Stimulated activated CD4-positive, alpha-beta T cell treated with anti-CD3 and anti-CD28 coated beads, TNF-alpha, amount 100 ng/mL, for 48 hours (primary cell): ENCODE measurements at places on chromosomes 1 and 21.

GRCh38 chr1:93734999-93735398, 53.4 kb upstream of the BCAR3 start:
- DNase-seq: no peak

DNA sequence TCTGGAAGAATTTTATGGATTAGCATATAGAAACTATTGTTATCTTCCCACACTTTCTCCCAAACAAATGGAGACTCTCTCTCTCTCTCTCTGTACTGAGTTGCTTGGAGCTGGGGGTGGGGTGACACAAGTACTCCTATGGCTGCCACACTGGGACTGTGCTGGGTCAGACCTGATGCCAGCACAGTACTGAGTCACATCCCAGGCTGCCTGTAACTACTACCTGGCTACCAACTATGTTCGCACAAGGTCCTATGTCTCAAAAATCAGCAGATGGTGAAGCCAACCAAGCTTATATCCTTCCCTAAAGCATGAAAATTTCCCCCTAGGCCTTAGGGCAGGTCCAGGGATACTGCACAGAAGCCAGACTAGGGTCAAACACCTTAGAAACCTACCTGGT, 66.6 kb downstream of the FAF1 start:
- DNase-seq: no peak

GRCh38 chr1:219657186-219657585, 44.3 kb upstream of the ZC3H11B start:
- DNase-seq: no peak

DNA sequence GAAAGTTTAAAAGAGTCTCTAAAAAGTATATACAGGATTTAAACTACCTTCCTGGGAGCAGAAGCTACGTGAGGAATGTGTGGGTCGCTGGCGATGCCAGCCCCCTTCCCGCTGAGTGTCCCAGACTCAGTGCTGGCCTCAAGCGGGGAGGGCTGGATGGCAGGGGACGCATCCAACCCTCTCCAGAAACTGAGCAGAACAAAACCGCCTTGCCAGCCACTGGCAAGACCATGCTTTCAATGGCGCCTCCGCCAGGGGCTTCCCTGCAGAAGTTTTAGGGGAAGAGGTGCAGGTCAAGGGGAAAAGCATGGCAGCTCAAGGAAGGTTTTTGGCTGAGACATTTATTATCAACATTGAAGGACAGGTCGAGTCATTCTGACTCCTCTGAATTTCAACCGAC, 26.1 kb downstream of the NADK start:
- no peak for DNase-seq

GRCh38 chr1:183143576-183144315, 42.3 kb upstream of the LAMC2 start:
- DNase-seq: no peak

DNA sequence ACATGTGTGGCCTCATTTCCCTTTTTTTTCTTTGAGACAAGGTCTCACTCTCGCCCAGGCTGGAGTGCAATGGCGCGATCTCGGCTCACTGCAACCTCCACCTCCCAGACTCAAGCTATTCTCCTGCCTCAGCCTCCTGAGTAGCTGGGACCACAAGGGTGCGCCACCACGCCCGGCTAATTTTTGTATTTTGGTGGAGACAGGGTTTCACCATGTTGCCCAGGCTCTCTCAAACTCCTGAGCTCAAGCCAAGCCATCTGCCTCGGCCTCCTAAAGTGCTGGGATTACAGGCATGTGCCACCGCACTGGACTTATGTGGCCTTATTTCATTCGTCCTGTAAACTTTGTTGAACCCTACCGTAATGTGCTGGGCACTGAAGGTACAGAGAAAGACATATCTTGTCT, 569 bp upstream of the WARS2 start:
- peak; percentile 25 for DNase-seq

- no peak for DNase-seq
Measured at GRCh38 chr1:191582169-191582568, 576.1 kb upstream of the RGS18 start.

DNA sequence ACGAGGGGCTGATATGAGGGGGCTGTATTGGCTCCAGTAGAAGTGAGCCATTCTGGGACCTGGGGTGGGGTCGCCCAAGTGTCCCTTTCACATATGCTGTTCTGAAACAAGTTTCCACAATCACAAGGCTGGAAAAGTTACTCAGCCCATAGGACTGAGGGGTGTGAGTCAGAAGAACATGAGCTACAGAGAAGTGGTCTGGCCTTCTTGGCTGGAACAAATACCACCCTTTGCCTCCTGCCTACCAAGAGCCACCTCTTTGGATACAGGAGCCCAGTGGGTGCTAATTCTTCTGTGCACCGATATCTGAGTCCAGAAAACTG, 42.4 kb downstream of the MEF2D start:
- no peak for DNase-seq

- no peak for DNase-seq
Measured at GRCh38 chr21:34020005-34020847, 53.2 kb upstream of the MRPS6 start.

DNA sequence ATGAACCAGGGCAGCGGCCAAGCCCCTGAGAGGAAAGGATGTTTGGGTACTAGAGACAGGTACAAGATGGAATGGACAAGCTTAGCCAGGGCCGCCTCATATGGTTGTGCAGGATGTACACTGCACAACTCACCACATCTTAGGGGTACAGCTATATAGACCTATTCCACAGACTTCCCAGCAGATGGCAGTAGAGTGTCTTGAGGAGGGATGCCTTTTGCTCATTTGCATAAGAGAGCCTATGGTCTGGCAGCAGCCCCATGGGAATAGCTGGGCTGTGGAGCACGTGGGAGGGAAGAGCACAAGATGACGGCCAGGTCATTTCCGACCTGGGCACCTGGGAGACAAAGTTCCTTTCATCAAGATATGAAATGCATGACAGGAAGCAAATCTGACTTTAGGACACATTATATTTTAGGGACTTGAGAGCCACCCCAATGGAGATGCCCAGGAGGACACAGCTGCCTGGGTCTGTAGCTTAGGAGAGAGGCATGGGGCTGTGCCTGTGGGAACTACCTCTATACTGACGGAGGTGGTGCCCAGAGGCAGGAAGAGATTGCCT, 215.5 kb downstream of the KCNJ6 start:
- DNase-seq: peak; percentile 15

GRCh38 chr21:42228709-42229220, 9.8 kb downstream of the ABCG1 start:
- DNase-seq: no peak

DNA sequence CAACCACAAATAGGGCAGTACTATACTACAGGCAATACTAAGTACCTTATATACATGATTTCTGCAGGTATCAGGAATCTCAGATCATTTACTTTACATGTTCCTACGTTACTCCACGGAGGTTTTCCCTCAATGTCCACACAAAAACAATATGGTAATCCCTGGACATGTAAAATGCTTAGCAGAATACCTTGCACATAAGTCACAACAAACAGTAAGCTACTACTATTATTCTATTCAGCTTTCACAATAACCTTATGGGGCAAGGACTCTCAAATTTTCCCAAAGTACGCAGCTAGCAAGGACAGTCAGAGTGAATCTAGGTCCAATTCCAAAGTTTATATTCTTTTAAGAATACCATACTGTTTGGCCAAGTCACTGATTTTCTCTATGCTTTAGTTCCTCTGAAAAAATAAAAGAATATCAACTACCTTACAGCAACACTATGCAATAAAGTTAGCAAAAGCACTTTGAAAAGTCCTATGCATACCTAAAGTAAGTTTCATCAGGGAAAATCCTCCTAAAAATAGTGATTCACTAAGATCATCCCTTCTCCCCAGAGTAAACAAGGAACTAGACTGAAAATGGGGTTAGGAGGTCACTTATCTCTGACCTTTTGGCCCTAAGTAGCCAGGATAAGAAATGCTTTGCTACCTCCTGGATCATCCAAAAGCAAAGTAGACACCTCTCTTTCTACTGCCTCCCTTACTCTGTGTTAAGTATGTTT, 67.4 kb downstream of the LUZP1 start:
- DNase-seq: no peak

DNA sequence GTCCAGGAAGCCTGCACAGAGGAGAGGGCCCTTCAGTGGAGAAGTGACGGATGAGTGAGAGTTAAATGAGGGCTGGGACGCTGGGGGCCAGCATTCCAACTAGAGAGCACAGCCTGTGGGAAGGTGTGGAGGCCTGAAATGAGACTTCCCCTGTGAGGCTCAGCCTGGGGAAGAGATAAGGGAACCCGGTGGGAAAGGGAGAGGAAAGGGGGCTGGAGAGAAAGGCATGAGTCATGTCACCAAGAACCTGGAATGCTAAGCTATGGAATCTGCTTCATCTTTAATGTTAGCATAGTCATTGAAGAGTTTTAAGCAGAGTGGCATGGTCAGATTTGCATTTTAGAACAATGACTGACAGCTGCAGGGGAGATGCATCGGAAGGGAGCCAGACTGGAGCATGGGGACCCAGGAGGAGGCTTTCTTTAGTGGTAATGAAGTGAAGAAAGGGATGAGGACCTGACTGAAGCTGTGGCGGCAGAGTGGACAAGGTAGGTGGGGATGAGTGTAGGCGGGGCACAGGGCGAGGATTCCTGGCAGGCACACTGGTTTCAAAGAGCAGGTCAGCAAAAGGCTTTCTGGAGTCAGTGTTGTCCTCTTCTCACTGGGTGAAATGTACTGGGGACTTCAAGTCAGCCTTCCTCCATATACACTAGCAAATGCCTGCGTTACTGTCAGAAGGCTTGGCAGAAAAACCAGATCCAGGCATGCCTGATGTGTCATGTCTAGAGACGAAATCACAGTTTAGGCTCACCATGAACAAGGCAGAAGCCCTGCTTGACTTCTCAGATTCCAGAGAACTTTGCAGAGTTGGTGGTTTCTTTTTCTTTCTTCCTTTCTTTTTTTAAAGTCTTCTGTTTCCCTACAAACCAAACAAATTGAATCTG, 8.0 kb downstream of the RGL1 start:
- no peak for DNase-seq
